ENCODE measurements at places on chromosomes 2 and 18. TPM values are rescaled to one million over a fixed set of nuclear protein-coding genes. Genes with fewer than 3 reads are reported as not detected.

- no peak for DNase-seq
These were observed 47.2 kb upstream of the ZNG1B start for GRCh38 chr2:113390124-113390849.

GRCh38 chr2:208358758-208359631 is 47.6 kb upstream of the PTH2R start:
- no peak for DNase-seq

DNA sequence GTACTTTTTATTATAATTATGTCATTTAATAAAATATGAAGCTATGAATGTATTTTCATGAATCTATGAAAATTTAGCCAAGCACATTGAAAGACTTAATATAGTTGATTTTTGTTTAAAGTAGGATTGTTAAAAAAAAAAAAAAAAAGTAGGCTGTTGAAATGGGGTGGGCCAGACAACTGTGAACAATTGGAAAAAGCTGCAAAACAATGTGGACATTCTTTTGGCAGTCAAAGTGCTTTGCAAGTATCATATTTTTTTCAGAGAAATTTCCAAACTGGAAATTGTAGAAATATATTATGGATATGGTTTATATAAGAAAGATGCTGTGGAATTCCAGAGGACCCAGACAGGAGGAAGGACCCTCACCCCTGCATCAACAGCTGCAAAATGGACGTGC is 82.1 kb downstream of the ETAA1 start:
- DNase-seq = no peak

DNA sequence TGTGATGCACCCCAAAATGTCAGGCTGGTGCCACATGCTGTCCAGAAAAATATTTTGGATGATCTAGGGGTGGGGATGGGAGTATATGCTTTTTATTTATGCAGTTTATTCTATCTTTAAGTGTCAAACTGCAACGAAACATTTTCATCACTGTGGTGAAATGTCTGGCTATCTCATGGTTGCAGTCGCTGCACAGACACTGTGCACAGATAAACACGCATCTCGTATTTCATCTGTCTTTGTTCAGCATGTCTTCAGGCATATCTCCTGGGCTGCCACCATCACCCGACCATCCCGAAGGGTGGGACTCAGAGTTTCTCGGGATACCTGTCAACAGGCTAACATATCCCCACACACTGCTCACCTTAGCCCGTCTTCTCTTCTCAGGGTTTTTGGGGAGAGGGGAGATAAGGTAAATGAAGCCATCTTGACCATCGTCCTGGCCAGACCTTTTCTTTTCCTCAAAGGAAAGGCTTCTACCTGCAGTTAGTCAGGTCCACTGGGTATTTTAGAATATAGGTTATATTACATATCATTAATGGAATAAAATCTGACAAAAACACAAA is 80.7 kb upstream of the NABP1 start:
- DNase-seq = no peak

DNA sequence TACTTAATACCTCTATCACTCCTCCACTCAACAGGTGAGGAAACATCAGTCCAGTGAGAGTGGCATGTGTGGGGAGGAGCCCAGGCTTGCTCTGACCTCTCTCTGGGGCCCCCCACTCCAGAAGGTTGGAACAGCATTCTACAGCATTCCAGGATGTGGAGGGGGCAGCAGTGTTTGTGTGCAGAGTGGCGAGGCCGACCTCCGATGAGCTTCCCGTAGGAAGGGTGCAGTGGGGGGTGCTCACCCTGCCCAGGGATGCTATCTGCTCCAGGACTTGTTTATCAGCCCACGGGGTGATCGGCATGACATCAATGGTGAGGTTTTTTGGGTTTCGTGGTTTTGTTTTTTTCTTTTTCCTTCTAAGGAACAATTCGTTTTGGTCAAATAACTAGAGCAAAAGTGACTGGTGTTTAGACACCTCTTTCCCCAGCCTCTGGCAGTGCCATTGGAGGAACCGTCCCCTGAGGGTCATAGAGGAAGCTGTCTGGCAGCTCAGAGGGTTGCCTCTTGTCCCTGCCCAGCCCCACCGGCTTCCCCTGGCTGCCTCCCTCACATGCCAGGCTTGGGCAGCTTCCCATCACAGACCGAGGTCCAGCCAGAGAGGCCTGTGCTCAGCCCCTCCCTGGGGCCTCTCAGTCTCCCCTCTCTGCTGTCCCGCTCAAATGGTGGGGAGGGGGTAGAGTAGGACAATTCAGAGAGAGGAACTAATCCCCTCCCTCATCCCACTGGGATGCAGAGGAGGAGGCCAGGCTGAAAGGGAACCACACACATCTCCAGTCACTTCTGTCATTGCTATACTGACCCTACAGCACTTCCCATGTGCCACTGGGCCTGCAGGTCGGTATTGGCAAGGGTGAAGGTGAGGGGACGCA is 96.5 kb downstream of the ZFP36L2 start:
- DNase-seq = no peak

GRCh38 chr2:128304330-128304714 is 14.3 kb downstream of the HS6ST1 start:
- no peak for DNase-seq

- DNase-seq = no peak
These were observed 939.6 kb upstream of the CNTNAP5 start for GRCh38 chr2:123085484-123085883.

ANKRD53 gene
- total RNA-seq = 0.39 TPM

NDC80 gene
- total RNA-seq = 40.3 TPM

Data from H1 (cell line).